Osteocyte (in vitro differentiated cells): ENCODE measurements at places on chromosomes 11 and 22. TPM values are rescaled to one million over a fixed set of nuclear protein-coding genes. Genes with fewer than 3 reads are reported as not detected.

MMP10 gene
- not detected in 2 replicates for total RNA-seq

SHANK2 gene
- total RNA-seq: 0.03 and 0.16 TPM in 2 replicates

GSTT2B gene
- total RNA-seq: not detected in 2 replicates

OR52N4 gene
- total RNA-seq: not detected in 2 replicates
